NCI-H510A treated with DMSO at 0.1 percent for 48 hours (cell line): ENCODE measurements at places on chromosomes 5 and 9.

DNA sequence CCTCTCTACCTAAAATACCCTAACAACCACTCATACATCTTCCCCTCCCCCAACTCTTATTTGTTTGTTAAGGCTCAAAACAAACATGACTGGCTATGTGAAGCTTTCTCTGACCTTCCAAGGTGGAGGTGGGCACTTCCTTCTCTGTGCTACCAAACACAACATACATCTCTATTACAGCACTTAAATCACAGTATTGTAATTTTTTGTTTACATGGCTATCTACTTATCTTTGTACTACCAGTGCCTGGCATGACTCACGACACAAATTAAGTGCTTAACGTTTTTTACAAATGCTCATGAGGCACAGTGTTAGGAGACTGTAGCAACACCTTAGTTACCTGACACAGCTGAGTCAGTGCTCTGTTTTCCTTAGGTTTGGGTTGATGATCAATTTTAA, 18.6 kb downstream of the HOMER1 start:
- DNase-seq: peak; percentile 32

DNA sequence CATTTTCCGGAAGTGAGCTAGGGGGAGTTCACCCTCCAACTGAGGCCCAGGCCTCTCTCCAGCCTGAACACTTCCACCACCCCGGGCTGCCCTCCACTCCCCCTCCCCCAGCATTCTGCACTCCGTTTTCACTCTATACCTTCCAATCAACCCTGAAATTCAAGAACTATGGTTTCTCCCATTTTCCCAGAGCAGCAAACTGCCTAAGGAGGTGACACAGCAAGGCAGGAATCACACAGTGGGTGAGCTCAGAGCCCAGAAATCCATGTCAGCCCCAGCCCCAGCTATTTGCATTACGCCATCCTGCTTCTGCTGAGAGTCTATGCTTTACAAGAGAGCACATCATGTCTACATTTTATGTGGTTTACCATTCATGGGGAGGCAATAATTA, 11.9 kb downstream of the MSX2 start:
- no peak for DNase-seq

- no peak for DNase-seq
Measured at GRCh38 chr5:42157215-42157614, 232.1 kb downstream of the FBXO4 start.

DNA sequence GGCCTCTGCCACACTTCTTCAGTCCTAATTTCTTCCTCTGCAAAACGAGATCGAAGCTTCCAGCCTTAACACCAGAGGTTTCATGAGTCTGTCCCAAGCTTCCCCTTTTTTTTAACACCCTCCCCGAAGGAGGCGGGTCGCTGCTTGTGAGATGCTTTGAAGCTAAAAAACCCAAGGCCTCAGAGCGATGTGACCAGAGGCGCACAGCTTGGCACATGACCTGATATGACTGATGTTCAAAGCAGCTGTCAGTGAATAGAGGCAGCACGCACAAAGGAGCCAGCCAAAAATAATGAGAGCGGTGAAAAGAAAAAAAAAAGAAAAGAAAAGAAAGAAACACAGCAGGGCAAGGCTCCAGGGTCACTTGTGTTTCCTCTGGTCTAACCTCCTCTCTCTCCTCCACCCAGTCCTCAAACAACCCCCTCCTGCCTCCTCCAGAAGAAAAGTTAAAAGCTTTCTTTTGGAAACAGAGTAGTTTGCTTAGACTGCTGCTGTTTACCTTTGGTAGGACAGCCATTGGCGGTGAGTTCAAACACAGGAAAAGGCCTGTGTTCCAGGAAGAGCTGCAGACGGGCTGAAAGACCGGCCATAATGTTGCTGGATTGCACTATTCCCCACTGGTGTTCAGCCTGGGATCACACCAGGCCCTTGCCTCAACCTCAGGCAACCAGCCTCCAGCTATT, 10.9 kb upstream of the ZNF366 start:
- DNase-seq: no peak

DNA sequence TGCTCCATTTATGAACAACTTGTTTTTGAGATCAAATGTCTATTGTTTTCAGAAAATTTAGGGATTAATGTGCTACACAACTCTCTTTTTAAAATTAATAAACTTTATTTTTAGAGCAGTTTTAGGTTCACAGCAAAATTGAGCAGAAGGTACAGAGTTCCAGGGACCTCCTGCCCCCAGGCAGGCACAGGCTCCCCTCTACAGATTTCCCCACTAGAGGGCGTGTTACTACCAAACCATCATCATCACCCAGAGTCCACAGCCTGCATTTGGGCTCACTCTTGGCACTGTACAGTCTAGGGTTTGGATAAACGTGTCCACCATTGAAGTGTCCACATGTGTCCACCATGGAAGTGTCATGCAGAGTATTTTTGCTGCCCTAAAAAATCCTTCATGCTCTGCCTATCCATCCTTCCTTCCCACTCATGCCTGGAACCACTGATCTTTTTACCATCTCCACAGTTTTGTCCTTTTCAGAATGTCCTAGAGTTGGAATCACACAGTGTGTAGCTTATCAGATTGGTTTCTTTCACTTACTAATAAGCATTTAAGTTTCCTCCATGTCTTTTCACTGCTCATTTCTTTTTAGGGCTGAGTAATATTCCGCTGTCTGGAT, 61.7 kb downstream of the MRPL36 start:
- no peak for DNase-seq

- DNase-seq: no peak
Measured at GRCh38 chr9:101128623-101129022, 100.1 kb downstream of the PLPPR1 start.

- DNase-seq: no peak
Measured at GRCh38 chr5:172451771-172452197, 2.5 kb downstream of the SH3PXD2B start.

DNA sequence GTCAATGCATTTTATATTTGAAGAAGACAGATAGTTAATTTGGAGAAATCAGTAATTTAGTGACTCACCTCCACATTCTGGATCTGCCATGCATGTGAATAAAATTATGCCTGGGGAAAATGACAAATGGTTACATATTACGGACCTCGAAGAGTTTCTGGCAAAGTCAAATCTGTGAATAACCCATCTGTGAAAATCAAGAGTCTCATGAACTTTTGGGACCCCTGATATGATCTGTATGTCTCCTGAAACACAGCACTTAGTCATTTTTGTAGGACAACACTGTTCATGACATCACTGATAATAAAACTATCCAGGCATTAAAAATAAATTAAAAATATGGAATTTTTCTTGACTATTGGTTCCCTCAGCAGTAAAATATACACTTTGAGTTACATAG, 584.5 kb downstream of the TLE4 start:
- DNase-seq: no peak

- DNase-seq: no peak
Measured at GRCh38 chr9:33228606-33229005, 11.4 kb upstream of the SPINK4 start.

- no peak for DNase-seq
Measured at GRCh38 chr5:177399997-177400868, at the start of gene PFN3. PFN3 (minus strand) TSS chr5:177400661; CDS start chr5:177400576, 85 bp downstream.
